ENCODE measurements at places on chromosomes 7 and 10. TPM values are rescaled to one million over a fixed set of nuclear protein-coding genes. Genes with fewer than 3 reads are reported as not detected.
A peak's percentile ranks its signal among the peaks of the same experiment; 100 is the strongest.

GRCh38 chr7:103446049-103446520, at the start of gene SLC26A5:
Gene SLC26A5, minus strand, starts transcription at chr7:103446207. Its CDS starts 24,693 bp downstream, at chr7:103421514.
- DNase-seq, result no peak
- H3K4me3 ChIP-seq, result peak within 1 kb of the TSS; percentile 83
- H3K27me3 ChIP-seq, result peaks cover 90% of the 10 kb centered on the region
- no peak within 1 kb of the TSS for H3K27ac ChIP-seq
- no peaks in the 10 kb centered on the region for H3K4me1 ChIP-seq

DNA sequence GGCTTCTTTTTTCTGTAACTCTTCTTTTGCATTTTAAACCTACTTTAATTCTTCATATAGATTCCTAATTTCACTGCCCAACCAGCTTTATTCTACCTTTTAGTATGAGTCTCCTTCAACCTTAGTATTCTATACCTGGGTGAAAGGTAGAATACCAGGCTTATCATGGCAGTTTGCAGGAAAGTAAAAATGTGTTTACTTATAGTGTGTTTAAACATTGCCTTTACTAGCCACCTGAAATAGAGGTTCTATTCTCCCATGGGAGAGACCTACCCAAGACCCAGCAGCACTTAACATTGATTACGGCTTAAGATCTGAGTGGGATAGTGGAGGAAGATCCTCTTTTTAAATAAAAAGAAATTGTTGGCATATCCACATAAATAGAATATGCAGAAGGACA, 1.6 kb upstream of the MYPN start:
- no peak overlapping the region for H3K27ac ChIP-seq
- DNase-seq, result no peak
- H3K27me3 ChIP-seq, result no peaks in the 10 kb centered on the region
- no peaks in the 10 kb centered on the region for H3K36me3 ChIP-seq
- H3K4me1 ChIP-seq, result peaks cover 5% of the 10 kb centered on the region

- H3K27ac ChIP-seq, result no peak overlapping the region
- no peak overlapping the region for H3K4me3 ChIP-seq
- no peak for DNase-seq
These were observed 12.5 kb upstream of the DPYSL4 start for GRCh38 chr10:132174237-132174636.

GRCh38 chr7:36448781-36449379, 59.2 kb downstream of the ANLN start:
- DNase-seq, result no peak
- H3K27me3 ChIP-seq, result no peaks in the 10 kb centered on the region
- H3K36me3 ChIP-seq, result peaks cover 40% of the 10 kb centered on the region
- no peaks in the 10 kb centered on the region for H3K4me1 ChIP-seq
- H3K27ac ChIP-seq, result no peak overlapping the region

DNA sequence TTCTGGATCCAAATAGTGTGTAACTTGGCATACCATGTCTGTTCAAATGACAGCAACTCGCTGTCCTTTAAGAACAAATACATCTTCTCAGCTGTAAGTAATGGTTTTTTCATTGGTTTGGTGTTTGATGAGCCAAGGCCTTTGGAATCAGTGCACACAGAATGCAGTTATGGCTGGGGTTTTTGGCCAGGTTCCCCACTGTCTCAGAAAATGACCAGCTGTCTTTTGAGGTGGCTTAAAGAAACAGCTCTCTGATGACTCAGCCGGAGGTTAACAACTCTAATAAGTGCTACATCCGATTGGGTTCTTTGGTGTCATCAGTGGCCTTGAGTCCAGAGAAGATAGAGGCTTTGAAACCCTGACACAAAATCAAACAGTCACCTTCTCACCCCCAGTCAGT, 688.4 kb downstream of the REEP3 start:
- no peak overlapping the region for H3K4me3 ChIP-seq
- H3K27ac ChIP-seq, result no peak overlapping the region
- H3K36me3 ChIP-seq, result no peaks in the 10 kb centered on the region
- no peaks in the 10 kb centered on the region for H3K27me3 ChIP-seq
- DNase-seq, result no peak

DNA sequence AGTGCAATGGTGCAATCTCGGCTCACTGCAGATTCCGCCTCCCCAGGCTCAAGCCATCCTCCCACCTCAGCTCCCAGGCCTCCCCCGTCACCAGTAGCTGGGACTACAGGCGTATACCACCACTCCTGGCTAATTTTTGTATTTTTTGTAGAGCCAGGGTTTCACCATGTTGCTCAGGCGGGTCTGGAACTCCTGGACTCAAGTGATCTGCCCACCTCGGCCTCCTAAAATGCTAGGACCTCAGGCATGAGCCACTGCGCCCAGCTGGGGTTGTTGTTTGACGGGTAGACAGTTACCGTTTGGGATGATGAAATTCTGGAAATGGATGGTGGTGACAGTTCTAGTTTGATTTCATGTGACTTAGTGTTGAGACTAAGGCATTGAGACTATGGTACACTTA, 15.3 kb downstream of the CALML3 start:
- no peaks in the 10 kb centered on the region for H3K27me3 ChIP-seq
- peaks cover 4% of the 10 kb centered on the region for H3K36me3 ChIP-seq
- H3K4me1 ChIP-seq, result peaks cover 23% of the 10 kb centered on the region
- H3K27ac ChIP-seq, result no peak overlapping the region

- no peaks in the 10 kb centered on the region for H3K36me3 ChIP-seq
- H3K27me3 ChIP-seq, result peaks cover 52% of the 10 kb centered on the region
- no peak for DNase-seq
- no peak overlapping the region for H3K4me3 ChIP-seq
These were observed 5.8 kb downstream of the GHRHR start for GRCh38 chr7:30969604-30969970.

GRCh38 chr10:44557596-44558191, 172.8 kb upstream of the CXCL12 start:
- no peak for DNase-seq
- no peaks in the 10 kb centered on the region for H3K36me3 ChIP-seq
- no peak overlapping the region for H3K4me3 ChIP-seq
- H3K27me3 ChIP-seq, result peaks cover 13% of the 10 kb centered on the region

DNA sequence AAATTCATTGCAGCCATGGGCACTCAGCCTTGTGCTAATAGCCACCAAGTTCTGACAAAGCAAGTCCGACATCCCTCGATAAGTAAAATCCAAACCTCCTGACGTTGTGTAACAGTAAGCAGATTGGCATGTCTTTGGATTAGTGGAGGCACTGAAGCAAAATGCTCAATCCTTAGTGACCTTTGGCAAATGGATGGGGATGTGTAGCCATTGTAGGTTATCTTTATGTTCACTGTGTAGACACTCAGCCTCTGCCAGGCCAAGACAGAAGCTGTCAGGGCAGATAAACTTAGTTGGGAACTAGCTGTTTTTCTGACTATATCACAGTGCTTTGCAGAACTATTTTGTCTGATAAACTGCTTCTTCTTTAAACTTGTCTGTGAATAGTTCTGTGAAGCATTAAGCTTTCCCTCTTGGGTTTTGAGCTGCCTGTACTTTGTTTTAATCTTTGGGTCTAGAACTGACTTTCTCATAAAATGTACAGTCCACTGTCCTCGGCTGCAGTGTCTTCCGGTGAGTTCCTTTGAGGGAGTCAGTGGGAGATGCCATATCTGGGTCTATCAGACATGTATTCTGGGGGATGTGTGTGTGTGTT, 220.8 kb downstream of the LRMDA start:
- no peak overlapping the region for H3K27ac ChIP-seq
- no peak for DNase-seq
- peaks cover 72% of the 10 kb centered on the region for H3K27me3 ChIP-seq
- H3K4me3 ChIP-seq, result no peak overlapping the region
- H3K36me3 ChIP-seq, result no peaks in the 10 kb centered on the region

- no peak for DNase-seq
- H3K36me3 ChIP-seq, result peaks cover 3% of the 10 kb centered on the region
- H3K27me3 ChIP-seq, result no peaks in the 10 kb centered on the region
- peaks cover 6% of the 10 kb centered on the region for H3K4me1 ChIP-seq
- no peak overlapping the region for H3K27ac ChIP-seq
- H3K4me3 ChIP-seq, result no peak overlapping the region
These were observed 30.1 kb upstream of the PTPRN2 start for GRCh38 chr7:158617737-158618128.

DNA sequence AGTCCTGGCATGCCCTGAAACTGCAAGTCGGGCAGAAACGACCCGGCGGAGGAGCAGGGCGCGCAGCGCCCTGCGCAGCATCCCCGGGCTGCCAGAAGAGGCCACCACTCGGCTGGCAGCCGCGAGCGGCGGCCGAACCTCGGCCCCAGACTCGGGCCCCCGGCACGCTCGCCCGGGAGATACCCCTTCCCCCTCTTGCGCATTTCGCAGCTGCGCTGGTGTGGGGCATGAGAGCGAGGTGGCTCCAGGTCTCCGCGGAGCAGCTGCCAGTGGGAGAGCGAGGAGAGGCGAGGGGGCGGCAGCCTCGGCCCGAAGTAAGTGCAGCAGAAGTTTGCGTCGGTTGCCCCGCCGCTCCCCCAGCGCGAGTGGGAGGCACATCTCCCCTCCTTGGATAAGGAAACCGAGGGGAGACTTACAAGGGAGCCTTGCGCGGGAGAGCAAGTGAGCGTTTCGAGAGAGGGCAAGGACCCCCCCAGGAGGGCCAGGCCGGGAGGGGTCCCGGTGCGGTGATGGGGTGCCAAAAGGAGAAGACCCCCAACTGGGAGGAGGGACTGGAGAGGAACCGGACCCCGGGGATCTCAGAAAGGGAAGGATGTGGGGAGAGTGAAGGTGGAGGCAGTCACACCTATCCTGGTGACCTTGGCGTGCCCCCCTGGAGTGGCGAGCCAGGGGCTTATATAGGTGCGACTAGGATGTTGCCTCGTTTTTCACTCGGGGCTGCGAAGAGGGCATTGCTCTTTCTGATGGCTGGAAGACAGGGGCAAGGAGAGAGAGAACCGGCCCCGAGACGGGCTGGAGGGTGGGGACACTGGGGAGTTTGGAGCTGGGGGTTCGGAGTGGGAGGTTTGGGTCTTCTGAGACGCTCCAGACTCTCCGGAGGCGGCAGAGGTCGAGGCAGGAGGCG, 256.3 kb downstream of the OTUD1 start:
- H3K4me1 ChIP-seq, result peaks cover 8% of the 10 kb centered on the region
- peak; percentile 73 for DNase-seq
- H3K36me3 ChIP-seq, result no peaks in the 10 kb centered on the region
- peak overlapping the region; percentile 86 for H3K4me3 ChIP-seq
- H3K27me3 ChIP-seq, result peaks cover 96% of the 10 kb centered on the region
- H3K27ac ChIP-seq, result no peak overlapping the region

GRCh38 chr7:155805826-155806095, 6.5 kb downstream of the SHH start:
- DNase-seq, result no peak
- H3K36me3 ChIP-seq, result no peaks in the 10 kb centered on the region
- no peak overlapping the region for H3K4me3 ChIP-seq
- no peak overlapping the region for H3K27ac ChIP-seq
- H3K27me3 ChIP-seq, result peaks cover 70% of the 10 kb centered on the region

- H3K4me1 ChIP-seq, result peaks cover 26% of the 10 kb centered on the region
- H3K27ac ChIP-seq, result peak overlapping the region; percentile 41
- H3K27me3 ChIP-seq, result no peaks in the 10 kb centered on the region
- DNase-seq, result no peak
- peaks cover 28% of the 10 kb centered on the region for H3K36me3 ChIP-seq
- H3K4me3 ChIP-seq, result no peak overlapping the region
These were observed 27.2 kb downstream of the SVIL start for GRCh38 chr10:29607576-29607975.

GRCh38 chr10:33509231-33509831, 174.9 kb upstream of the NRP1 start:
- peak overlapping the region; percentile 26 for H3K4me3 ChIP-seq
- H3K27me3 ChIP-seq, result no peaks in the 10 kb centered on the region
- peaks cover 19% of the 10 kb centered on the region for H3K4me1 ChIP-seq
- H3K27ac ChIP-seq, result peak overlapping the region; percentile 85

- no peak for DNase-seq
- H3K4me1 ChIP-seq, result peaks cover 45% of the 10 kb centered on the region
- no peaks in the 10 kb centered on the region for H3K27me3 ChIP-seq
- H3K36me3 ChIP-seq, result peaks cover 15% of the 10 kb centered on the region
- no peak overlapping the region for H3K4me3 ChIP-seq
These were observed 46.2 kb downstream of the FAM53B start for GRCh38 chr10:124697837-124698544.

SMURF1 gene
- 22.1 TPM for total RNA-seq

ZNF365 gene
- total RNA-seq, result 0.63 TPM

ASL gene
- 35.1 TPM for total RNA-seq

OPALIN gene
- total RNA-seq, result not detected

PTPRN2 gene
- total RNA-seq, result 16.2 TPM

Measured in type B pancreatic cell (in vitro differentiated cells).